ENCODE measurements at places on chromosomes 7 and 10.

DNA sequence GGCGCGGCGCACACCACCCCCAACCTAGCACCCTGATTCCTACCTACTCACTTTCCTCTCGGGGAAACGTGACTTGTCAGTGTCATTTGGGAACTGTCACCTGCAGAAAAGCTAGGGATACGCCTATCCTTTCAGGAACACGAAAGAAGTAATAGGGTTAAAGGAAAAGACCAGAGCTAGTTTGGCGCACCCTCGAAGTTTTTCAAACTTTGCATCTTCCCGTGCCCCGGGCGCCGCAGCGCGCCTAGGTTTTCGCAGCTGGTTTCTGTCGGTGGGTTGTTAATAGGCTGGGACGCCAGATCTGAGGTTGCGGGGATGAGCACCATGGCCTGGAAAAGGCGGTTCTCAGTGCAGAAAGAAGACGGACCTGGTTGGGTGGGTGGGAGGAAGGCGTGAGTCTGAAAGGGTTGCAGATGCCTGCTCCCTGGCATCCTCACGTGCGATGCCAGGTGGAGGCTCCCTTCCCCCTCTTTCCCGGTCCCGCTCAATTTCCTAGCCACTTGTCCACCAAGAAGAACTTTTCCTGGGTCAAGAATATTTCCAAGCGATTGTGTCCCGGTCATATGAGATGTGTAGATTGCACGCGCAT, 568 bp upstream of the MEOX2 start:
- no peak overlapping the region for H3K27ac ChIP-seq
- H3K27me3 ChIP-seq, result peaks cover 94% of the 10 kb centered on the region
- H3K4me1 ChIP-seq, result peaks cover 8% of the 10 kb centered on the region
- H3K4me3 ChIP-seq, result peak overlapping the region; percentile 2
- H3K36me3 ChIP-seq, result no peaks in the 10 kb centered on the region

DNA sequence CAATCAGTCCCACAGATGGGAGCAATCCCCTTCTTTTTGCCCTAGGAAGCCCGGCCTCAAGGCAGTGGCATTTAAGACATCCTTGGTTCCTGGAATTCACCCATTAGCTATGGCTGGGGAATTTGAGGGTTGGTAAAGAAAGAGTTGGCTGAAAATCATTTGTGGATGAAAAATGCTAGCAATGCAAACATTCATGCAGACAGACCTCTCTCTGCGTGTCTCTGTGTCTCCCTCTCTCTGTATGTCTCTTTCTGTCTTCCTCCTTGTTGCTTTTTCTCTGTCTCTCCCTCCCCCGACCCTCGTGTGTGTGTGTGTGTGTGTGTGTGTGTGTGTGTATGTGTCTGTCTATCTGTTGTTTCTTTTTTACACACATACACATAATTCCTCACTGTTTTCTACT, 19.4 kb downstream of the LDB3 start:
- H3K4me3 ChIP-seq, result no peak overlapping the region
- no peaks in the 10 kb centered on the region for H3K27me3 ChIP-seq
- peak overlapping the region; percentile 100 for H3K27ac ChIP-seq
- peaks cover 69% of the 10 kb centered on the region for H3K4me1 ChIP-seq

DNA sequence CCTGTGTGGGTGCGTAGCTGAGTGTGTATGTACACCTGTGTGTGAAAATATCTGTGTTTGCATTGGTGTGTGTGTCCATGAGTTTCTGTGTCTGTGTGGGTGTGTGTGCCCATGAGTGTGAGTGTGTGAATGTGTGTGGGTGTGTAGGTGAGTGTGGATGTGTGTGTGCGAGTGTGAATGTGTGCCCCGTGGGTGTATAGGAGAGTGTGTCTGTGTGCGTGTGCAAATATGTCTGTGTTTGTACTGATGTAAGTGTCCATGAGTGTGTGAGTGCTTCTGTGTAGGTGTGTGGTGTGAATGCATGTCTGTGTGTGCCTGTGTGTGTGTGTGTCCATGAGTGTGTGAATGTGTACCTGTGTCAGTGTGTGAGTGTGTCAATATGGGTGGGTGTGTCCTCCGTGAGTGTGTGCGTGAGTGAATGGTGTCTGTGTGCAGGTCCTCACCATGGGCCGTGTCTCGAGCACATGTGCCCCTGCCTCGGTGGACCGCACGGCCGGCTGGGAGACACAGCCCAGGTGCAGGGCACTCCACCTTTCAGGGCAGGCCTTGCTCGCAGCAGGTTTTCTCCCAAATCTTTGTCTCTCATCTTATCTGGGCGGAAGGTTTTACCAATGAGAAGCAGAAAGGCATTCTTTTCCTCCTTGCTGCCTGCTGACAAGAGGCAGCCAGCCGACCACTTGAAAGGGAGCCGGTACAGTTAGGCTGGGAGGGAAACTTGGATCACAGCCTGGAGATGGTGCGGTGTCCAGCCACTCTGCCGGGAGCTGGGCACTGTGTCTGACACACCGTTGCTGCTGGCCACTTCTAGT, 107.1 kb upstream of the FAM20C start:
- no peaks in the 10 kb centered on the region for H3K36me3 ChIP-seq
- H3K4me1 ChIP-seq, result no peaks in the 10 kb centered on the region
- H3K27ac ChIP-seq, result no peak overlapping the region
- DNase-seq, result peak; percentile 70

GRCh38 chr10:114323023-114323422, 81.3 kb downstream of the AFAP1L2 start:
- no peak overlapping the region for H3K4me3 ChIP-seq
- DNase-seq, result peak; percentile 25
- no peaks in the 10 kb centered on the region for H3K36me3 ChIP-seq
- no peak overlapping the region for H3K27ac ChIP-seq
- no peaks in the 10 kb centered on the region for H3K4me1 ChIP-seq
- no peaks in the 10 kb centered on the region for H3K27me3 ChIP-seq

- H3K36me3 ChIP-seq, result no peaks in the 10 kb centered on the region
- no peak overlapping the region for H3K4me3 ChIP-seq
- peaks cover 12% of the 10 kb centered on the region for H3K27me3 ChIP-seq
- no peak overlapping the region for H3K27ac ChIP-seq
- DNase-seq, result no peak
Measured at GRCh38 chr10:45599021-45599603, 73.5 kb downstream of the ZFAND4 start.
